ENCODE measurements at places on chromosomes 7 and 10.

GRCh38 chr7:92833766-92834506 is 2.4 kb downstream of the CDK6 start:
- DNase-seq: no peak

- DNase-seq: no peak
Observed at GRCh38 chr10:88995156-88995876, 4.7 kb downstream of the FAS start.

DNA sequence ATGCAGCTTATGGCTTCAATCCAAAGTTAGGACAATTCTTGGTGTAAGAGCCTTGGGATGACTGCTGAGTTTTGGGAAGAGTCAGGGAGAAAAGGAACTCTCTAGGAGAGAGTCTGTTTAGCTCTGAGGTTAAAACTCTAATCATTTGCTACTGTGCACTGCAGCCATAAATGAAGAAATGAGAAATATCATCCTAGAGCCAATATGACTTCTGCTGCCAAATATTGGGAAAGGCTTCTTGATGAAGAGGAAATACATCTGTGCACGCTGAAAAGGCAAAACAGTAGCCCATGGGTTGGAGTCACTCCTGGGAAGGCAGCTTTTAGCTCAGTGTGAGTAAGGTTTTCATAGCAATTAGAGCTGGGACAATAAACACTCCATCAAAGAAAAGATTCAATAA is 308.8 kb downstream of the SFMBT2 start:
- no peak for DNase-seq

DNA sequence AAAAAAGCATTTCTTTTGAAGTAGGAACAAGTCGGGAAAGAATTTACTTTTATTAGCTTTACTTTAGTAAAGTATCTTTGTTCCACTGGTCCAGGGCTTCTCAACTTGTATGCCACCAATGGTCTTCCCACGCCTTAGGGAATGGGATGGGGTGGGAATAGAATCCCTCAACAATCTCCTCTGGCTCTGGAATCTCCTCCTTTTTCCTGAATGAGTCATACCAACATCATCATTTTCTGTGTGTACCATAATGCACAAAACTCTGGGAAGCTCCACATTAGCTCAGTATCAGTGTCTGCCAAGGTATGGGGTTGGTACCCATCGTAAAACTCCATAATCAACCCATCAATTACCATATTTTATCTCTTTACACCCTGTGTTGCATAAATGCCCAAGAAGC is 159.4 kb upstream of the BMPER start:
- no peak for DNase-seq

DNA sequence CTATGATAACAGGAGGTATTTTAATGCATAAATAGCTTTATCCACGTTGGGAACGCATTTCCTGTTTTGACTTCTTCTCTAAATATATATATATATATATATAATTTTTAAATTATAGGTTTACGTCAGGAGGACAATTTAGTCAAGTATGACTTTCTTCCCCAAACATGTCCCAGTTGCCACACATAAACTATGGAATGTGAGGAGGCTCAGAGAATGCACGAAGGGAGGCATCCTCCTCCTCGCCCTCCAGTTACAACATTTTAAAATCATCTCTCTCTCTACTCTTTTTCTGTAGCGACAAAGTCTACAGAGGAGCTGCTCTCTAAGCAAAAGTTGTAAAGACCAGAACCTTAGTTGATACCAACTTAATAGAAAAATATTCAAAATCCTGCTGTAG is 106.9 kb upstream of the LYZL1 start:
- no peak for DNase-seq

DNA sequence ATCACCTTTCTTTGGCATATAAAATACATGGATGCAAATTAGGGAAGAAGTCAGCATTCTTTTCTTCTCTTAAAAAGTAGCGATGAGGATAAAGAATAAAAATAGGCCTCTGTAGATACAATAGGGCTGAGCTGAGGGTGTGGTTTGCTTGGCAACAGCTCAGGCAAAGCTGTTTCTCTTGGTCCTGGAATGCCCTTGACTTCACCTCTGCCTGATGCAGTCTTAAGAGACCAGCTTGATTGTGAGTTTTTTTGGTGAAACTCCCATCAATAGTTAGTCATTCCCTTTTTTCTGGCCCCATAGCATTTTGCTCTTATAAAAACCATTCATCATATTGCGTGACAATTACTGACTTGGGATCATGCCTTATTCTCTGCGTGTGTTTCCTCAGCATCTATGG is 42.1 kb upstream of the MKLN1 start:
- no peak for DNase-seq

- no peak for DNase-seq
Observed at GRCh38 chr10:73910401-73910763, 550 bp upstream of the PLAU start.

GRCh38 chr10:50937230-50937907 is 51.9 kb upstream of the A1CF start:
- DNase-seq: no peak

DNA sequence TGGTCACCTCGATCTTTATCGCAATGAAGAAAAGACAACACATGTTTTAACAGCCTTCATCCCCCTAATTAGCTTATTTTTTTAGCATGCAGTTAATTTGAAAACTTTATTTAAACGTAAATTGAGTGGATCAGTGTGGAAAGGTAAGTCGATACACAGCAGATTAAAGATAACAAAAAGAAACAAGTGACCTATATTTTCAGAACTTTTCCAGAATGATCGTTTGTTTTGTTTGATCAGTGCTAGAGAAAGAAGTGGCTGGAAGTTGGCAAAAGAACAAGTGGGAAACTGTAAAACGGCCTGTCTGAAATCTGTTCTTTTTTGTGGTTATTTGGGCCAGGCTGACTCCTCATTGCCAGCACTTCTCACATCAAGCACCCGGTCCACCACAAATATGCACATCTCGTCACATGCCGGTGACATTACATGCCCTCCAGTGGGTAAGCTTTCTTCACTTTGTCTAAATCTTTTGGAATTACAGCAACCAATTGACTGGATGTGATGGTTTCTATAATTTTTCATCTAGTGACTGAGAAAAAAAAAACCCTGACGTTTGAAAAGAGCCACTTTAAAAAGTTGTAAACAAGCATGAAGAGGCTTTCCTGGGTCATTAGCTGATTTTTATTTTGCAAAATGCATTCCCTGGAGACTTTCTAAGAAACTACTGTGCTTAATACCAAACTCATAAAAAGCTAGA is 33.2 kb downstream of the C7orf33 start:
- no peak for DNase-seq

DNA sequence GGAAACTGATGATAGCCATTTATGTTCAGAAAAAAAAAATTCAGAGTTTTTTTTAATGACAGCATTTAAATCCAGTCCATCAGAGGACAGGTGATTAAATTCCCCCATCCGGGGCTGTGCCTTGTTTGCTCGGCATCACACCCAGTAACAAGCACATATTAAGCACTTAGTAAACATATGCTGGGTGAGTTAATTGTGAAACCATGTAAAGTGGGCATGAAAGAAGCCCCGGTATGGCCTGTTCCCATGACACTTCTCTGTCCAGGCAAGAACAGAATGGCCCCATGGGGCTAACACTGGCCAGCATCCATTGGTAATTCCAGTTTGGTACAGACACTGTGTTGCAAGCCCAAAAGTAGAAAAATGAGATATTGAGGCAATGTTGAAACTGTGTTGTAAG is 220.8 kb upstream of the RNF32 start:
- no peak for DNase-seq

- no peak for DNase-seq
Observed at GRCh38 chr7:159095979-159096411, 48.7 kb downstream of the VIPR2 start.

All from stimulated activated CD8-positive, alpha-beta memory T cell treated with anti-CD3 and anti-CD28 coated beads, Interleukin-2, amount 100 ng/mL, for 1 hour (primary cell).